ENCODE measurements at places on chromosomes 12 and 14. TPM values are rescaled to one million over a fixed set of nuclear protein-coding genes. Genes with fewer than 3 reads are reported as not detected.

Gene ADAMTS20
- total RNA-seq = under 0.01 TPM

Gene ACRBP
- total RNA-seq = not detected

Gene A2ML1
- total RNA-seq = not detected

Gene ABCC9
- 0.23 TPM for total RNA-seq

Gene CCDC177
- total RNA-seq = not detected

Gene DTX3
- total RNA-seq = 8.0 TPM

Gene GPR84
- total RNA-seq = not detected

Gene TCL1B
- total RNA-seq = not detected

Gene APOF
- not detected for total RNA-seq

Gene POTEG
- total RNA-seq = not detected

Gene HNF1A
- 0.36 TPM for total RNA-seq

Gene MYBPC1
- not detected for total RNA-seq

Gene KRT2
- total RNA-seq = not detected

Gene KLRB1
- not detected for total RNA-seq

Gene LIN7A
- total RNA-seq = 2.2 TPM

Gene IL22
- total RNA-seq = not detected

Gene HOMEZ
- total RNA-seq = 11.6 TPM
